ENCODE measurements at places on chromosomes 2 and 18.

DNA sequence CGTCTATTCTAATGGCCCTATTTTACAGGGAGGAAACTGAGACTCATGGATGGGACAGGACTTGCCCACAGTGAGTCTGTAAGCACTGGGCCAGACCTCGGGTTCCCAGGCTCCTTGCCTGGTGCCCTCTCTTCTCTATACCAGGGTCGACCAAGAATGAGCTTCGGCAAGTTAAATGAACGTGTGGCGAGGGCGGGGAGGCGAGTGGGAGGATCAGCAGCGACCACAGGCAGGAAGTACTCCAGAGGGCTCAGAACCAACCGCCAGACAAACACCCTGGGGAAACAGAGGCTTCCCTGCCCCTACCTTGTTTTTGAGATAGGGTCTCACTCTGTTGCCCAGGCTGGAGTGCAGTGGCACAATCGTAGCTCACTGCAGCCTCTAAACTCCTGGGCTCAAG, 177.7 kb upstream of the SMAD2 start:
- no peak for DNase-seq

GRCh38 chr2:80086831-80087230, 217.7 kb downstream of the LRRTM1 start:
- peak; percentile 84 for DNase-seq

- no peak for DNase-seq
Measured at GRCh38 chr2:94947097-94948016, 76.1 kb downstream of the TEKT4 start.

DNA sequence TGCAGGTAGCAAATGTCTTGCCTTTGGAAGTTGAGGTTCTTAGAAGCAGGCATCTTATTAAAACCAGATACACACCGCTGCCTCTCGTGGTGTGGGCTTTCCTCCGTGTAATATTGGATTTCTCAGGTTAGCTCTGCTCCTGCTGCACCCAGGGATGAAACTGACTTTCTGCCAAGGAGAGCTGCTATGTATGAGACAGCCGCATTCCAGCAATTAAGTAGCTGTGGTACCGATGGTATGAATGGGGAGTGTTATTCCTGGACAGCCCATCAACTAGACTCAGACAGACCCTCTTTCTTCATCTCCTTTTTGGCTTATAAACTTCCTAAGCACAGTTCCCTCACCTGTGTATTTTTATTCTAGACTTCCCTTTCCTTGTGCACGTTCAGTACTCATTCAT, 6.8 kb upstream of the EHD3 start:
- DNase-seq, result peak; percentile 20

- DNase-seq, result no peak
Measured at GRCh38 chr2:59339121-59339836, 1098.2 kb upstream of the FANCL start.

- no peak for DNase-seq
Measured at GRCh38 chr2:241511091-241511741, 2.8 kb upstream of the STK25 start.

GRCh38 chr2:219671279-219671678, 43.8 kb downstream of the SLC4A3 start:
- no peak for DNase-seq

Measured in fibroblast of skin of scalp (primary cell).